ENCODE measurements at places on chromosomes 1 and 21.

DNA sequence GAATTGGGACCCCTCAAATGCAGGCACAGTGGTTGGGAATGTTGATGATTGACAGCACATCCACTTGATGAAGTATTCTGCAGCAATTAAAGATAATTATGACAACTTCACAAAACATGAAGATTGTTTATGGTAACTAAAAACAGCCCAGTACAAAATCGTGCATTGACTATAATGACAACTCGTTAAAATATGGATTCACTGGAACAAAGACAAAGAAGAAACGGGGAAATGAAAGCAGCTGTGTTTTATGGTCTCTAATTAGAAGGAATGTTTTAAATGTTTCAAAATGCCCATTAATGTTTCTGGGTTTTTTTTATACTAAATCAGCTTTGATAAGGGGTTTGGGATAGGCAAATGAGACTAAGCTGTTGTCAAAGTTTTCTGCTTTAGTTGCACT, 36.1 kb downstream of the NIPAL3 start:
- ATAC-seq, result no peak

DNA sequence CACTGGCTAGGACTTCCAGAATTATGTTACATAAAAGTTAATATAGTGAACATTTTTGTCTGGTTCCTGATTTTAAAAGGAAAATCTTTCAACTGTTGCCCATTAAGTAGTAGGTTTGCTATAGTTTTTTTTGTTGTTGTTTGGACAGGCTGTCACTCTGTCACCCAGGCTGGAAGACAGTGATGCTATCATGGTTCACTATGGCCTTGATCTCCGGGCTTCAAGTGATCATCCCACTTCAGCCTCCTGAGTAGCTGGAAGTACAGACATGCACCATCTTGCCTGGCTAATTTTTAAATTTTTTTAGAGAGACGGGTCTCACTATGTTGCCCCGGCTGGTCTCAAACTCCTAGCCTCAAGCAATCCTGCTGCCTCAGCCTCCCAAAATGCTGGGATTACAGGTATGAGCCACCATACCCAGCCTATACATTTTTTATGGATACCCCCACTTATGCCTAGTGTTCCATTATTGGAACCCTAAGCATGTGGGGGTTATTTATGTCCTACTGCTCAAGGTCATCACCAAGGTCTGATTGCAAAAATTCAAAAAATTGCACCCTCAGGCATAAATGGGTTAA, 6.5 kb downstream of the CTXND2 start:
- no peak for ATAC-seq

GRCh38 chr1:89261926-89262515, 10.6 kb downstream of the GBP5 start:
- no peak for ATAC-seq

GRCh38 chr1:99264201-99265021, at the start of gene PLPPR4:
TSS of gene PLPPR4 (plus strand) at chr1:99264492. CDS start at chr1:99264594, 102 bp downstream.
- ATAC-seq, result peak; percentile 53

GRCh38 chr1:109984190-109984455, 442 bp upstream of the AHCYL1 start:
- ATAC-seq, result no peak

GRCh38 chr21:46605767-46606426, 1.0 kb upstream of the S100B start:
- ATAC-seq, result peak; percentile 47

DNA sequence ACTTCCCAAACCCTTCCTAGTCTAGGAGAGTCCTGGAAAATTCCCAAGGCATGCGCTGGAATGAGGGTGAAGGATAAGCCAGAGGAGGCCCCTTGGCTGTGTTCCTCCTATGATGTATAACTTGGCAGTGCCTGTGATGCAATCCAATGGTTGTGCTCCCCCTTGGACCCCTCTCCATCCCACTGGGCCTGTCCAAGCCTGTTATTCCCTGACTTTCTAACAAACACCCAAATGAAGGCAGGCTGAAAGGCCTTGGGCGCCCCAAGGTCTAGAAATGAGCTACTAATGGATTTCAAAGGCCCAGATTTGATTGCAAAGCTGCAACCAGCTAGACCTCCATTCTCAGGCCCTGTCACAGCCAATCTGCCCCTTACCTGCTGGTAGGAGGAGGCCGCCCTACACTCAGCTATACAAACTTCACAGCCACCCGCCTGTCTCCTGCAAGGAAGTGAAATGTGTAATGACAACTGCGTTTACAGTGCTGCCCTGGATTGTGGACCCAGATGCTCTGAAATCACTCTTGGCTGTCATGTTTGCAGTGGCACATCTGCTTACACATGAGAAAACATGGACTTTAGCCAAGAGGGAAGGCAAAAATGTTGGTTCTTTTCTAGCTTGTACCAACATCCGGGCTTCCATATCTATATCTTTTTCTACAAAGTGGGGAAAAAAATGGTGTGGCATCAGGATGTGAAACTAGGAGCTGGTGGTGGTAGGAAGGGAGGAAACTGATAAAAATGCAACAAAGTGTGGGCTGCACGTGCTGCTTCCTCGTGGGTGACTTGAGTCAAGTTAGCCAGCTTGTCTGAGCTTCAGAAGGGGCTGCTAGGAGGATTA, 130.4 kb downstream of the TRABD2B start:
- ATAC-seq, result no peak

Data from esophagus mucosa (tissue), 1 donor.